ENCODE measurements at places on chromosomes 7 and 10.

DNA sequence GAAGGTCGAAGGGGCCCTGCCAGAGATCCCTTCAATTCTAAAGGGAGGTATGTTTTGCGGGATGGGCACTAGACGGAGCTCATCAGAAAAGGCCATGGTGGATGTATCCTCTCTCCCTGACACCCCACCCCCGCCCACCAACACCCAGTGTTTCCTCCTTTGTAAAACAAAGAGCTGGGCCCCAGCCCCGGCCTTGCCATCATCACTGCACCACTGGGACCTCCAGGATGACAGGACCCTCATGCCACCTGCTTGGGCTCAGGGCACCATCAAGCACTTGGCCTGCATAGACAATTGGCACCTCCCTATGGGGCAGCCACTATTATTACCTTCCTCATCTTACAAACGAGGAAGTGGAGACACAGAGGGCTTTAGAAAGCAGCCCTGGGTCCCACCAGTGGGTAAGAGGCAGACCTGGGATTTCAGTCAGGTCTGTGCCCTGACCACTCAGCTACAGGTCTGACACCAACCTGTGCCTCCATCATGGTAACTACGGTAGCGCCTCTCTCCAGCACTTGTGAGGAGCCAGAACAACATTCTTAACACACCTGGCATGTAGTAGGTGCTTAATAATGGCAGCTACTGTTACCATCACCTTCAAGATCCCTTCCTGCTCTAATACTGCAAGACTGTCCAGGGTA lies 2.0 kb downstream of the CALML3 start:
- no peak for DNase-seq

DNA sequence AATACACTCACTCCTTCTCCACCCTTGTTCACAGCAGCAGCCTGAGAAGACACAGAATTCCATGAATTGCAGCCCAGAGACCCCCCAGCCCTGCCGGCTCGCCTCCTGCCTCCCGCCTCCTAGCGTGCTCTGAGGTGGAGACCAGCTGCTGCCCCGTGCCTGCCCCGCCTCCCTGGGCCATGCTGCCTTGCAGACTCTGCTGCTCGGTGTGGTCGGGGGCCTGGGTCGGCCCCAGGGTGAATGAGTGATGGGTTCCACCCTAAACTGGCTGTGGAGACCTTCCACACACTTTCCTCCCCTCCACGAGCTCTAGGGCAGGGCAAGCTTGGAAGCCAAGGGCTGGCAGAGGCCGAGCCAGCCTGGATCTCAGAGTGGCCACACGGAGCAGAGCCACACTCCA lies 479.3 kb downstream of the DNAJB6 start:
- DNase-seq: no peak

- DNase-seq: no peak
Observed at GRCh38 chr7:106346678-106347217, 62.0 kb upstream of the NAMPT start.

- no peak for DNase-seq
Observed at GRCh38 chr10:8073691-8074416, 19.4 kb downstream of the GATA3 start.

GRCh38 chr10:115921795-115922194 lies 351.2 kb downstream of the GFRA1 start:
- no peak for DNase-seq

DNA sequence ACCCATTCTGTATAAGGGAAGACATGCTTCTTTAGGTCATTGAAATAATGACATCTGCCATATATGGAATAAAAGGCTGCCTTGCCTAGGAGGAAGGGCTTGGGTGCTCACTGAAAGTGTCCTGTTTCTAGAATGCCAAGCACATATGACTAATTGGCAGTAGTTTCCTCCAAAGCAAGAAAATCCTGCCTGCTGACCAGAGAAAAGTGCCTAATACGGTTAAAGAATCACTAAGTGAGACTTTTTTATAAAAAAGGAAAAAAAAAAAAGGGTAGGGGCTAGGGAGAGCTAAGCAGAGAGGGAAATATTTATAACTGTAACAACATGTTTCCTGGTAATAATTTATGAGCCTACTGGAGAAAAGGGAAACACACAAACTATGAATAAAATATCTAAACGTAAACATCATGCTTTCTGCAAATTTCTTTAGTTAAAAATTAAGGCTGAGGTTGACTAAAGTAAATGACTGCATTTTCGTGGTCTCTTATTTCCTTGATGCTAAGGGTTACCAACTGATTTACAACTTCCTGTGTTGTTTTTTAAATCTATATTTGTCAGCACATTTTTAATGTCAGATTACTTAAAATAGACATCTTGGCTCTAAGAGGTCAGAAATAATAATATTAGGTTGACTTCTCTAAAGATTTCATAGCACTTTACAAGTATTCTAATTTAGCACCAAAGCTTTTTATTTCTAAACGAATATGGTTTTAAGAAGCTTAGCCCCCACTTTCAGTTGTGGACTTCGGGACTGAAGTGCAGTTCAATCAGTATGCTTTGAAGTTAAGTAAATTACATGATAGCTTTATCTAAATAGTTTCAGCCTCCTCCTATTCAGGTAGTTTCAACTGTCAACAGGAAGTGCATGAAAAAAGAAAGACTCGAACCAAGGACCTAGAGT lies 89.6 kb downstream of the CABCOCO1 start:
- no peak for DNase-seq

- no peak for DNase-seq
Observed at GRCh38 chr7:5422396-5423305, 983 bp downstream of the TNRC18 start.

- DNase-seq: no peak
Observed at GRCh38 chr10:32985775-32986350, 27.8 kb upstream of the ITGB1 start.

GRCh38 chr10:7327885-7328284 lies 82.9 kb downstream of the SFMBT2 start:
- DNase-seq: no peak

- DNase-seq: no peak
Observed at GRCh38 chr7:155602750-155603149, 41.7 kb upstream of the RBM33 start.

GRCh38 chr7:123557016-123557397 lies 611 bp downstream of the NDUFA5 start:
- DNase-seq: no peak

- DNase-seq: no peak
Observed at GRCh38 chr7:130395421-130395820, 15.1 kb downstream of the CPA1 start.

- no peak for DNase-seq
Observed at GRCh38 chr10:76469675-76470074, 1038.3 kb downstream of the LRMDA start.

- DNase-seq: no peak
Observed at GRCh38 chr10:90712529-90712928, 145.3 kb downstream of the HTR7 start.

GRCh38 chr7:41977151-41977651 lies 259.8 kb downstream of the GLI3 start:
- DNase-seq: no peak

DNA sequence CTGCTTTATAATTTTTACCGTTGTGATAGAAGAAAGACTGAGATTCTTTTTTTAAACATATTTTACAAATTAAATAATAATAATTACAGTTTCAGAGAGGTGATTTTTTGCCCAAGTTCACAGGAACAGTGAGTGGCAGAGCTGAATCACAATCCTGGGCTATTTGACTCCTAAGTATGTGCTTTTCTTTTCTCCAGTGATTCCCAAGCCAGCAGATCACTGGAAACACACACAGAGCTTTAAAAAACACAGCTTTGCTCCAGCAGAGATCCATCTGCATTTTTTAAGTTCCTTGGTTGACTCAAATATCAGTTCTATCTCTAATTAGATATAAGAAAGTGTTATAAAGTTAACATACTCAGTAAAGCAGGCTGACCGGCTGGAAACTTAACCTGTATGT lies 69.0 kb downstream of the AHR start:
- DNase-seq: no peak

DNA sequence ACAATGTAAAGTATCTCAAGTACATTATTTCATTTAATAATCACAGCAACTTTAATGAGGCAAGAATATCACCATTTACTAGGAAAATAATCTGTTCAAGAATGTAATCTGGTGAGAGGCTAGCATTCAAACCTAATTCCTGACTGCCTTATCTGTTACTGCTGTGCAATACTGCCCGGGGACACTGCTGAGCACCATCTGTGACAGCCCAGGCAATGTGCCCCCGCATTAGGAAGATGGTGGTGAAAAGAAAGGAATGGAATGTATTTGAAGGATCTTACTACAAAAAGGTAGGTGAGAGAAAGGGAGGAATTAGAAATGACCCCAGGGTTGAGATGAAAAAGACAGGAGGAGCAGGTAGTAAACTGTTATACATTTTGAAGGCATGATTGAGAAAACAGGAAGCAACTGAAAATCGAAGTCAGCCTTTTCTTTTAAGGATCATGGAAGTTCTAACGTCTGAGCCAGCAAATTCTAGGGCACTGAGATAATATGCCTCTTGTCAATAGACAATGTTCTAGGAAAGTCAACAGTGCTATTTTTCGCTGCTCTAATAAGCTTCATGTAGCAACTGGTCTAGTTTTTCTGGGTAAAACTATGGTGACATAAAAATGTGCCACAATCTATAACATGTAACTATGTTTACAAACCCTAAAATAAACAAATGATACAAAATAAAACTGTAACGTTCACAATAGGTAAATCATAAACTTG lies 90.4 kb downstream of the ETV1 start:
- DNase-seq: no peak

Measured in cortex of kidney (tissue), 1 donor.